ENCODE measurements at places on chromosomes 7 and 10.
A peak's percentile ranks its signal among the peaks of the same experiment; 100 is the strongest.

- DNase-seq, result no peak
Measured at GRCh38 chr7:158631574-158632195, 44.1 kb upstream of the PTPRN2 start.

DNA sequence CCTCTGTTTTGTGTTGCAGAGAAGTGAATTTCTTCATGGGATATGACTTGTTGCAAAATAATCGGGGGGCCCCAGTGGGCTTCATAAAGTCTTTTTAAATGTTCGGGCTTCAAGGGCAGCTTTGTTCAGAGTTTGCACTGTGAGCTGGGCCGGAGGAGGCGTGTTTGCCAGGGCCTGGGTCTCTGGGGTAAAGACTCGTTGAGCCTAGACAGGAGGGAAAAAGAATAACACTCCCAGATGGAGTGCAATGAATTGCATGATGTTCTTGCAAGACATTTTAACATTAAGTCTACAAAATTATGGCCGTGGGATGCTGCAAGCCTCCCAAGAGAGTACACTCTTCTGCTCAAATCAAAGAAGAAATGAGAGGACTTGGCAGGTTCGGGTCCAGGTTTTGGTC lies 23.6 kb downstream of the BMPER start:
- no peak for DNase-seq

DNA sequence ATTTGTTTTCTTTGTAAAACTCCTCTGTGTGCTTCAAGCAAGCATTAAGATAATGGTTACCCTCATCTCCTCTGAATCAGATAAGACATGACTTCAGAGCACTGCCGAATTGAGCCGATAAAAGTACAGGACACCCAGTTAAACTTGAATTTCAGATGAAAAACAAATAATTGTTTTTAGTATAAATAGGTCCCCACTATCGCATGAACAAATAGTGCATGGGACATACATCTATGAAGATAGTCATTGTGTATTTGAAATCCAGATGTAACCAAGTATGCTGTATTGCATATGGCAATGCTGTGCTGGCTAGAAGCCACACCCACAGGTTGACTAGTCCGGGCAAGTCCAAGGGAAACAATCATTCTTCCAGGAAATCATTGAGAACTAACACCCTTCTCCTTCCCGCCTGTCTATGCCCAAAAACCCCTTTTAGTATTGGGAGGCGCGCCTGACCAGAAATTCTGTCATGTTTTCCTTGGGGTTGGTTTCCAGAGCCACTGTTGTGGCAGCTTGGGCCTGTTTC lies 12.6 kb upstream of the FGFR2 start:
- DNase-seq, result no peak

GRCh38 chr7:37249240-37249639 lies 199.4 kb downstream of the ELMO1 start:
- no peak for DNase-seq

DNA sequence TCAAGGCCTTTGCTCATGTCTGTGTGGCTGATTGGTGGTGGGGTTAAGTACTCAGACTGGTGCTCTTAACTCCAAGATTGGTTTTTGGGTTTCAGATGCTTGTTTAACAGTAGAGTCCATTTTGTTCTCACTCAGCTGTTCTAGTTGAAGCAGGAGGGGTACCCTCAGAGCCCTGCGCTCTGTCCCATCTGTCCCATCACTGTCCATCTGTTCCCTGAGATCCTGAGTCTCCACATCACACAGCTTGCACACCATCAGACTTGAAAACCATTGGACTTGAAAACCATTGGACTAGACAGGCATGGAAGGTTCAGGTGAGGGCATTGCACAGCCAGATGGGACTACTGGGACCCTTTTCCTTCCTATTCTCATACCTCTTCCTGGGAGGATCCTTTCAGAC lies 39.3 kb downstream of the TMEM178B start:
- DNase-seq, result no peak

- DNase-seq, result no peak
Measured at GRCh38 chr10:5919568-5919967, 29.5 kb downstream of the FBH1 start.

GRCh38 chr7:35533902-35534301 lies 161.0 kb downstream of the HERPUD2 start:
- no peak for DNase-seq

DNA sequence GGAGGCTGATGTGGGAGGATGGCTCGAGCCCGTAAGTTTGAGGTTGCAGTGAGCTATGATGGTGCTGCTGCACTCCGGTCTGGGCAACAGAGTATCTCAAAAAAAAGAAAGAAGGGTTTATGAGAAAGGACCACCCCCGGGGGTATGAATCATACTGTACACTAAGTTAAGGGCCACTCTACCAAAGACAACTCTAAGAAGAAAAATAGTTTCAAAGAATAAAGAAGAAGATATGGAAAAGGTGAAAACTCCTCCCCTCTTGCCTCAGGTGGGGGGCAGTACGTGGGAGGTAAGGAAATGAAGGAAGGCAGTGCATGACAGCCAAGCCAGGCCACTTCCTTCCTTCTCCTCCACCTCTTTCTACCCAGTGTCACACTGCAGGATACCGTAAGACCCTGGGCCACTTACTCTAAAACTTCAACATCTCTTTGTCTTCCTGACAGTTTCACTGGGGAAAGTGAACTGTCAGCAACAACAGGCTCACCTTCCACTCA lies 61.3 kb downstream of the PIP4K2A start:
- peak; percentile 67 for DNase-seq

- DNase-seq, result no peak
Measured at GRCh38 chr10:132305654-132306342, 2.0 kb downstream of the STK32C start.

DNA sequence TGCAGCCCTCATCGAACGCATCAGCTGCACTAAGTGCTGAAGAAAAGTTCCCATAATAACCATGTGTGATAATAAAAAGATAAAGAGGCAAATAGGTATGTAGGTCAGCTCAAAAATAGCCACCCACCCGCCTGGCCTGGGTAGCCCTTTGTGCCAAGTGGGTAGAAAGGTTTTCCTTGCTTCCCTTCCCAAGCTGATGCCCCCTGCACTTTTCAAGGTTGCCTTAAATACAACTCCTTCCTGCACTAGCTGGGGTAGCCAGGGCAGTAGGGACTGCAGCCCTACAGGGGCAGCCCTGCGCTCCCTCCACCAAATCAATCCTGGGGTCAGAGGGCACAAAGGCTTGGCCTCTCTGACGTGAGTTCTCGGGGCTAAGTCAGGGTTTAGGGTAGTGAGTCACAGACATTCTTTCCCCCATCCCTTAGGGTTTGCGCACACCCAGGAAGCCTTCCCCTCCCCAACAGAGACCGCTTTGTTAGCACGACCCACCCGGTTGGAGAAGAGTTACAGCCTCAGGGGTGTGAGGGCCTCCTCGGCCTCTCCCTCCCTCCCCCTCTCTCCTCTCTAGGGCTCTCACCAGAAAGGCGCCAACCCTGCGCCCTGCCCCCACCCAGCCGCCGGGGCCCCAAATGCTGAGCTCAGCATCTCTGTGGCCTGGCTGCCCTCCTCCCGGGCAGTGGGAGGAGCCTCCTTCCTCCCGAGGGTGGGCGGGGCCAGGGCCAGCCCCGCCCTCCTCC lies 13.3 kb upstream of the DDIT4 start:
- DNase-seq, result peak; percentile 97

- no peak for DNase-seq
Measured at GRCh38 chr7:50667789-50668226, 102.6 kb upstream of the DDC start.

DNA sequence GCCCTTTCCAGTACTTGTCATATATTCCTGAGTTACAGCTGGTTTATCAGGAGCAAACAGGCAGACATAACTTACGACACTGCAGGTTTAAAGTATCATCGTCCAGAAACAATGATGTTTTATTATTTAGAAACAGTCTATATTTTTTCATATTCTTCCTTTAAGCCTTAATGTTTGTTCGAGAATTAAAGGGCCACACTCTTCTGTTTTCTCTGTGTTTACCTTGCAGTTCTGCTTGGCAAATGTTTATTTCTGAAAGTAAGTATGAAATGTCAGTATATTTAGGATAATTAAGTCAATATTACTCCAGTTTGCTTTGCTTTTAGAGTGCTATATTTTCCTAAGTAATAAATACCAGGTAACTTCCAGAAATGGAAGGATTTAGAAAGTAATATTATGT lies 115.1 kb downstream of the VTI1A start:
- no peak for DNase-seq

GRCh38 chr7:14787551-14787950 lies 115.0 kb downstream of the DGKB start:
- DNase-seq, result no peak

DNA sequence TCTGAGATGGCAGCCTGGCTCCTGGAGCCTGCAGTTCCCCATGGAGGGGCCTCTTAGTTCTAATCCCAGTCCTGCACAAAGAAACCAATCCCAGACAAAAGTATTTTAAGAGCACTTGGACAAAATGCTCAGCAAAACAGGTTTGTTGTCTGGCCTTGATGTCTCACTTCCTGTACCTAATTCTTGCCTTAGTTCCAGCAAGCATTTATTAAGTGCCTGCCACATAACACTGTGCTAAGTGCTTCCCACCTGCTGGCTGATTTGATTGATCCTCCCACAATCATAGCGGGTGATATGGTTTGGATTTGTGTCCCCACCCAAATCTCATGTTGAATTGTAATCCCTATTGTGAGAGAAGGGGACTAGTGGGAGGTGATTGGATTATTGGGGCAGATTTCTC lies 65.7 kb upstream of the HABP2 start:
- no peak for DNase-seq

DNA sequence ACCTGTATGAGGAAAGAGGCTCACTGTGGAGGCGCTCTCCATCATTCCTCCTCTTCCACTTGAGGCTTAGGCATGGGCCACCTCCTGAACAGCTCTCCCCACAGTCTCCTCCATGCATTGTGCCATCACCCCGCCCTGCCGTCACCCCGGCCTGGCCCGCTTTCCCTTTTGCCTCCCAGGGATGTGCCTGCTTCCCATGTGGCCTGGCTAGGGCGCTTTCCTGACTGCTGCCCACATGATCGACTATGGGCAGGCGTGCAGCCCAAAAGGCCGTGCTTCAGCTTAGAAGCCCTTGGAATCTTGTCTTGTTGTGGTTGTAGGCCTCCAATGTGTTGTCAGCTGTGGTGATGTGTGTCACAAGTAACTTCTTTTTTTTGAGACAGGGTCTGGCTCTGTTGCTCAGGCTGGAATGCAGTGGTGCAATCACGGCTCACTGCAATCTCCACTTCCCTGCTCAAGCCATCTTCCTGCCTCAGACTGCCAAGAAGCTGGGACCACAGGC lies 1.8 kb upstream of the ACTR3C start:
- DNase-seq, result no peak

GRCh38 chr10:1043532-1043995 lies 5.4 kb downstream of the IDI1 start:
- DNase-seq, result peak; percentile 40

GRCh38 chr7:49911909-49912308 lies 138.5 kb downstream of the VWC2 start:
- DNase-seq, result no peak

DNA sequence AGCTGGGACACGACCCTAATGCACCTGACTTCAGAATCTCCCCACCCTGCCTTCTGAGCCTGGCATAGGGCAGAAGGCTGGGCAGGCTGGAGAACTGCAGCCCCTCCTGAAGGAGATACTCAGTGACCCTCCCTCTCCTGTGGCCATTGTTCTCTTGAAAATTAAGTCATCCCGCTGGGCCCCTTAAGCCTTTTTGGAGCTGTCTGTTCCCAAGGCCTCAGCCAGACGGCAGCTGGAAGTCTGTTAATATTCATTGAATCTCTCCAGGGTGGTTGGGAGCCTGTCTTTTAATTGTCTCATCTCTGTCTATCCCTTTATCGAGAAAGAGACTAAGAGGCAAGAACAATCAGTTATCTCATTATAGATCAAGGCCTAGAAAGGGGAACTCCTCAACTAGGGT lies 118.1 kb upstream of the PCBD1 start:
- no peak for DNase-seq

DNA sequence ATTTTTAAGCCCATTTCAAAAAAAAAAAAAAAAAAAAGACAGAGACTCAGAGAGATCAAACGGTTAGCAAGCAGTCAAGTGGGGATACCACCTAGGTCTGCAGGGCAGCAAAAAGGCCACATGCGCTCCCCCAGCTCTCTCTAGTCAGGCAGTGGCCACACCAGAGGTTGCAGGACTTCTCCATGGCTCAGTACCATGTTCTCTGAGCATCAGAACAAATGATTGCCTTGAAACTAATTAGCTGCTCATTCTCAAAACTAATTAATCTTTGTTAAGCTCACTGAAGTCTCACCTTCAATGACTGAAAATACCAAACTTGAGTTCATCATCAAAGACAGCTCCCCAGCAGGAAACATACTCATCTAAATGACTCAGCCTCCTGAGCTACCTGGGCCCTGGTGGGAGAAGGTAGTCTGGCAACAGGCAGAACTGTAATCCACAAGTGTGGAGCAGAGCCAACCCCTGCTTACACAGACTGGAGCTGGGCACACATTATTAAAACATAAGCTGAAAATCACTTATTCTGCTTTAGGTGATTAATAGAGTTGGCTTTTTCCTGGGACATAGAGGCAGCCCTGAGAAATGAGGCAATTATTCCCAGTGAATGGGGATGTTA lies 319.6 kb downstream of the GRID1 start:
- DNase-seq, result peak; percentile 41

DNA sequence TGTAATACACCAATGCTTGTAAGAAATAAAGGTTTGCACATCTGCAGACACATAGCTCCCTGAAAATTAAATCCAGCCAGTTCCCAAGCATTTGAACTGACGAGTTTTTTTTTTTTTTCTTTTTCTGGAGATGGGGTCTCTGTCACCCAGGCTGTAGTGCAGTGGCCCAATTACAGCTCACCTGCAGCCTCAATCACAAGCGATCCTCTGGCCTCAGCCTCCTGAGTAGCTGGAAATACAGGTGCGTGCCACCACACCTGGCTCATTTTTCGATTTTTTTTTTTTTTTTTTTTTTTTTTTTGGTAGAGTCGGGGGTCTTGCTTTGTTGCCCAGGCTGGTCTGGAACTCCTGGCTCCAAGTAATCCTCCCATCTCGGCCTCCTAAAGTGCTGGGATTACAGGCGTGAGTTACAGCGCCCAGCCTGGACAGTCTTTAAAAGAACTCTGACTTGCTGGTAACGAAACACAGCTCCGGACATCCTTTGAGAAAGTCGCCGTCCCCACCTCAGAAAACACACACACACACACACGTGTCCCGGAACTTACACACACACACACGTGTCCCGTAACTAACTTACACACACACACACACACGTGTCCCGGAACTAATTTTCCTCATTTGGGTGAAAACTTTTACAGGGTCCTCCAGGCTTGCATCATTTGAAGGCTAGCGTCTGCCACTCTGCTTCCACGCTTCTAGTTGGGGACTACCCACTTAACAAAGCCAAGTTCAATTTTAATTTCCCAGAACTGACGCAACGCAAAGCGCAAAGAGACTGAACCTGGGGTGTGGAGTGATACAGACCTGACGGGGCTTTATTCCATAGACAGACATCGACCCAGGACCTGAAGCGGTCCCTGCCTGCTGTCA lies 18.6 kb downstream of the OCM2 start:
- no peak for DNase-seq

DNA sequence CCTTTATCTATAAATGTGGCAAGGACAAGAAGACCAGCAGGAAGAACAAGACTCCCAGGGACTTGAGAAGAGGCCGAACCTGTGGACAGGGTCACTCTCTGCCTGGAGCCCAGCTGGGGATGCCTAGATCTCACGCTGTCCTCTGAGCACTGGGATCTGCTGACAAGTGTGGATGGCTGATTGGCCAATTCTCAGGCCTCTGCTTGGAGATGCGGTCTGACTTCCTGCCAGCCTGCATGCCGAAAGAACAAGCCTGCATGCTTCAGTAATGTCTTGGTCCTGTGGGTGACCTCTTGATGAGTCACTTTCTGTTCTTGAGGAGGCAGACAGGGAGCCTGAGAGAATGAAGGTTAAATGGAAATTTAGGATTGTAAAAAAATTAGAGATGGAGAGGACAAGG lies 84.7 kb downstream of the TMEM178B start:
- no peak for DNase-seq

Measured in activated T-cell treated with anti-CD3 and anti-CD28 coated beads, Interleukin-2, amount 50 U/mL, for 48 hours (primary cell).